Panc1 (cell line): ENCODE measurements at places on chromosomes 5 and 9. TPM values are rescaled to one million over a fixed set of nuclear protein-coding genes. Genes with fewer than 3 reads are reported as not detected.

Gene FOXI1
- 0.44 TPM for total RNA-seq

Gene GGTA1
- not detected for total RNA-seq

Gene TMEFF1
- 2.2 TPM for total RNA-seq

Gene IFNB1
- total RNA-seq, result not detected

Gene FOXD1
- 63.3 TPM for total RNA-seq

Gene PITX1
- total RNA-seq, result 41.5 TPM

Gene GPR151
- not detected for total RNA-seq

Gene MOB3B
- 0.03 TPM for total RNA-seq

Gene HK3
- not detected for total RNA-seq

Gene REEP2
- 6.5 TPM for total RNA-seq

Gene PNPLA7
- 3.9 TPM for total RNA-seq

Gene PCDHGA8
- total RNA-seq, result 0.18 TPM

Gene CACNA1B
- total RNA-seq, result 0.49 TPM

Gene COX7C
- 536 TPM for total RNA-seq

Gene ZNF879
- total RNA-seq, result 5.9 TPM

Gene EGFLAM
- total RNA-seq, result 14.8 TPM

Gene COL5A1
- total RNA-seq, result 5.7 TPM

Gene UQCRQ
- 475 TPM for total RNA-seq

Gene PCDHGC4
- 0.57 TPM for total RNA-seq

Gene CTXN3
- not detected for total RNA-seq

Gene SH2D3C
- 0.49 TPM for total RNA-seq

Gene ZBED3
- 6.8 TPM for total RNA-seq

Gene SOX30
- total RNA-seq, result not detected

Gene FRRS1L
- 2.3 TPM for total RNA-seq

Gene RNF183
- total RNA-seq, result not detected

Gene PIP5K1B
- not detected for total RNA-seq

Gene PCDHAC2
- total RNA-seq, result 8.8 TPM

Gene SLCO6A1
- not detected for total RNA-seq

Gene CFAP77
- total RNA-seq, result not detected

Gene SREK1
- 89.7 TPM for total RNA-seq

Gene FAT2
- not detected for total RNA-seq

Gene ZNF300
- 0.05 TPM for total RNA-seq

Gene CD274
- 0.21 TPM for total RNA-seq

Gene PCDHGC5
- 0.36 TPM for total RNA-seq

Gene WWC1
- 29.4 TPM for total RNA-seq

Gene PAXX
- 64.0 TPM for total RNA-seq

Gene PCDHAC1
- 0.59 TPM for total RNA-seq

Gene DUSP1
- 79.9 TPM for total RNA-seq

Gene SUSD3
- 5.0 TPM for total RNA-seq

Gene PDLIM4
- 9.9 TPM for total RNA-seq

Gene ORM1
- total RNA-seq, result 3.5 TPM

Gene SLIT3
- 26.4 TPM for total RNA-seq

Gene GNAQ
- 34.5 TPM for total RNA-seq

Gene SOHLH1
- not detected for total RNA-seq

Gene POLE3
- total RNA-seq, result 48.5 TPM

Gene PRDM9
- not detected for total RNA-seq

Gene MLANA
- total RNA-seq, result not detected

Gene CDX1
- not detected for total RNA-seq

Gene ANKRD55
- total RNA-seq, result not detected

Gene CDH9
- 0.10 TPM for total RNA-seq

Gene PCDHGB6
- total RNA-seq, result 0.23 TPM
